ENCODE measurements at places on chromosomes 5 and 9.

- no peak for DNase-seq
Measured at GRCh38 chr9:1331546-1332038, 281.4 kb downstream of the DMRT2 start.

GRCh38 chr9:112271466-112272098 lies 61.8 kb downstream of the PTBP3 start:
- no peak for DNase-seq

- DNase-seq: no peak
Measured at GRCh38 chr9:114370251-114370967, 17.4 kb downstream of the AKNA start.

DNA sequence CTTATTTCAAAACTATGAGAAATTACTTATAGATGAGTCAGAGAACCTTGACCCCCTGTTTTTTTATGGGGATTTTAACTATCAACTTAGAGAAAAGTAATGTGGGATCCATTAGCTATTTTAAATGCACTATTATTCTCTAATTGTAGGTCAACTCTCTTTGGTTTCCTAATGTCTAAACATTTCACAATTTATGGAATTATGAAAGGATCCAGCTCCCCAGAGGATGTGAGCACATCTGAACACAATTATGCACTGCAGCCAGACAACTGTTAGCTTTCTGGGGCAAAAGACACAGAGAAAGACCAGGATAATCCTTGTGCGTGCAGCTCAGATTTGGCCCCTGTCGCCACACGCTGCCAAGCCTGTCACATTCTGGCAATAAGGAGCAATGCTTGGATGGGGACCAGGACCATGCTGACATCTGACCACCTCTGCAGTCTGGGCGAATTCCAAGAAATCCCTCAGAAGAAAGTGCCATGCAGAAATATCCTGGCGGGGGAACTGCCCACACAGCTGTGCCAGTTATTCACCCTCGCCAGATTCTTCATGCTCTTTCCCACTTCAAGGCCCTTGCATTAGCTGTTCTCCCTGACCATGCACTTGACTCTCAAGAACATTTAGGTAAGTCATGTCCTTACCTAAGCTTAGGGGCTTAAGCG lies 22.2 kb upstream of the CMBL start:
- DNase-seq: no peak

DNA sequence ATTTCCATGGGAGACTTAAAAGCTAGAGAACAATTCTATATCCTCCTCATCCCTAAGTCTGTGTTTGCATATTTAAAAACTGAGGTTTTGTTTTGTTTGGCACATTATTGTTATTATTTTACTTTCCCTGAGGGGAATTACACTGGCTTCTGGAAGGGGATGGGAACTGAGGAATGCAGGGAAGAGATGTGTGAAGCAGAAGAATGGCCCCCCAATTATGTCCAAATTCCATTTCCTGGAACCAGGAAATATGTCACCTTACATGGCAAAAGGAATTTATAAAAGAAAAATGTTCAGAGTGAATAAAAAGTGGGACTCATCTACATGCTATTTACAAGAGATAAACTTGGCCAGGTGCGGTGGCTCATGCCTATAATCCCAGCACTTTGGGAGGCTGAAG lies 129.8 kb downstream of the MARCHF11 start:
- no peak for DNase-seq

DNA sequence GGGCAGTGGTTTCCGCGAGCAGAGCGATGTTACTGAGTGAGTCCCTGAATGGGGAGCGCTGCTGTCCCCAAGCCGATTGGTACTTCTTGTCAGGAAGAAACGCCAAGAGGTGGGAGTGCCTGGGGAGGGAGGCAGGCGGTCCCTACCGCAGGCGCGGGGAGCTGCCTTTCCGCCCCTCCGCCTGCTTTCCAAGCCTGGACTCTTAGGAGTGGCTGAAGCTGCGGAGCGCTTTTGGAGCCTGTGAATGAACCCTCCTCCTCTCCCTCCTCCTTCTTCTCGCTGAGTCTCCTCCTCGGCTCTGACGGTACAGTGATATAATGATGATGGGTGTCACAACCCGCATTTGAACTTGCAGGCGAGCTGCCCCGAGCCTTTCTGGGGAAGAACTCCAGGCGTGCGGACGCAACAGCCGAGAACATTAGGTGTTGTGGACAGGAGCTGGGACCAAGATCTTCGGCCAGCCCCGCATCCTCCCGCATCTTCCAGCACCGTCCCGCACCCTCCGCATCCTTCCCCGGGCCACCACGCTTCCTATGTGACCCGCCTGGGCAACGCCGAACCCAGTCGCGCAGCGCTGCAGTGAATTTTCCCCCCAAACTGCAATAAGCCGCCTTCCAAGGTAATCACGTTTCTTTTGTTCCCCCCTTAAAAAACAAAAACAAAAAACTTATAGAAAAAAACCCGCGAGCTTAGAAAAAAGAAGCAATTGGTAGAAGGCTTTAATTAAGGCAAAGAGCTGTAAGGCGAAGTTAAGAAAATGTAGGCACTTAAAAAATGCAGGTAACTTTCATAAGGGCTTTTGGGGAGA lies at the start of gene VCAN:
VCAN (plus strand) TSS at position 340 of the 808 bp plus-strand sequence. CDS start 11,775 bp downstream, outside the sequence.
- no peak for DNase-seq

- DNase-seq: no peak
Measured at GRCh38 chr9:110802416-110803035, 133.9 kb downstream of the MUSK start.

All from T-helper 9 cell (primary cell).